ENCODE measurements at places on chromosomes 4 and X.

DNA sequence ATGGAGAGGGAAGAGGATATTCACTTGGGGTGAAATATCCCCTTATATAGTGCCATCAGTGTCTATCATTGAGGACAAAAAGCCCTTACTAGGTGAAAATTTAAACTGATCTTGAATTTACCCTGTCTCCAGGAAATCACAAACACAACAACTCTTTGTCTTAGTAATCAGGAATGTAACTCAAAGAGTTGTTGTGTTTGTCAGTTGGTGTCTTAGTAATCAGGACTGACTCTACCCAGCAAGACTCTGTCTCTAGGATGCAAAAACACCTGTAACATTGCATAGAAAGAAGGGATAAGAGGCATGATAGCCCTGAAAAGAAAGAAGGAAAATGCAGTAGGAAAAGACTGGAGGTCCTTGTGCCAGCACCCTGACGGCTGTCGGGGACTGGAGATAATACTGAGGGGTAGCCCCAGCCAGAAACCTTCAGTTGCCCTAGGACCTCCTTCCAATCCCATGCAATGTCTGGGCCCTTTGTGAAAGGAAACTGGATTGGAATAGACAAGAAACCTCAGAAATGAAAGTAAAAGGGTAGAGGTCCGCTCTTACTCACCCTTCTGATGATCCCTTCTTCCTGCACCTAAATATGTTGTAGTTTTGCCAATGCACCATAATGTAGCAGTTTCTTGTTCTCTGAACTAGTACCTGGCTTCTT lies 45.3 kb downstream of the HMGB2 start:
- no peak for DNase-seq

DNA sequence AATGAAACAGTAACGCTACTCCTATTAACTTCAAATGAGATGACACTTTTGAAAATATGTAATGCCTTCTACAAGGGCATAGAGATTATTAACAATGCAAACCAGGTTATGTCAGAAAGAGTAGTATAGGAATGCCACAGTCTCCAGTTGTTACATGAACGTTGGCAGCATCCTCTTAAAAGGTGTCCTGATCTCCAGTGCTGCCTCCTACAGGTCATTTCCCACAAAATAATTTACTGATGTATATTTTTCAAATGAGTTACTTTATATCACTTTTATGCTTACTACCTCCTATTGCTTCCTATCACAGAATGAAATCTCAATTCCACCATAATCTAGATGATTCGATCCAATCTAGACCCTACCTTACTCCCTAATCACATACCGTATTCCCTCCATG lies 195.2 kb upstream of the EPHA5 start:
- peak; percentile 0 for DNase-seq

- peak; percentile 57 for DNase-seq
These were observed 75.0 kb downstream of the EVC start for GRCh38 chr4:5785806-5786680.

DNA sequence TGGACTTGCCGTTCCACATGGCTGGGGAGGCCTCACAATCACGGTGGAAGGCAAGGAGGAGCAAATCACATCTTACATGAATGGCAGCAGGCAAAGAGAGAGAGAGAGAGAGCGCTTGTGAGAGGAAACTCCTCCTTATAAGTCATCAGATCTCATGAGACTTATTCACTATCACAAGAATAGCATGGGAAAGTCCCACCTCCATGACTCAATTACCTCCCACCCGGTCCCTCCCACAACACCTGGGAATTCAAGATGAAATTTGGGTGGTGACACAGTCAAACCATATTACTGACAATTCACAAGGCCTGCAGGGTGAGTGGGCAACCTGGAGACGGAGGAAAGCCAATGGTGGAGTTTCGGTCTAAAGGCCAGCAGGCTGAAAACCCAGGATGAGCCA lies 394.3 kb upstream of the TRAM1L1 start:
- DNase-seq, result no peak

DNA sequence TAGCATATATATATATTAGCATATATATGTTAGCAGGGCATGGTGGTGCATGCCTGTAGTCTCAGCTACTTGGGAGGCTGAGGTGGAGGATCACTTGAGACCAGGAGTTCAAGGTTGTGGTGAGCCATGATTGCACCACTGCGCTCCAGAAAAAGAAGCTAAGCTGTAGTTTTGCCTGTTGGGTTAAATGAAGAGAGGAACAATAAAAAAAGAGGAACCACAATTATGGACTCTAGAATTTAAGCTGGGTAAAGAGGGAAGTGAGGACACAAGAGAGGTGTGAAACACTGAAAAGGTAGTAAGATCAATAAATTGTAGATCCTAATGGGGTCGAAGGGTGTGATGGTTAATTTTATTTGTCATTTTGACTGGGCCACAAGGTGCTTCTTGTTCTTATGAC lies 40.5 kb upstream of the HSD17B10 start:
- DNase-seq, result no peak

Measured in lung microvascular endothelial cell (primary cell).